SJSA1 (cell line): ENCODE measurements at places on chromosomes 2 and 18. TPM values are rescaled to one million over a fixed set of nuclear protein-coding genes. Genes with fewer than 3 reads are reported as not detected.

GRCh38 chr18:31343454-31343853 is 25.5 kb downstream of the DSG1 start:
- DNase-seq: no peak
- no peaks in the 10 kb centered on the region for H3K4me1 ChIP-seq
- no peak overlapping the region for H3K4me3 ChIP-seq
- H3K27ac ChIP-seq: no peak overlapping the region

Gene SERPINB13
- total RNA-seq: not detected in 2 replicates

DNA sequence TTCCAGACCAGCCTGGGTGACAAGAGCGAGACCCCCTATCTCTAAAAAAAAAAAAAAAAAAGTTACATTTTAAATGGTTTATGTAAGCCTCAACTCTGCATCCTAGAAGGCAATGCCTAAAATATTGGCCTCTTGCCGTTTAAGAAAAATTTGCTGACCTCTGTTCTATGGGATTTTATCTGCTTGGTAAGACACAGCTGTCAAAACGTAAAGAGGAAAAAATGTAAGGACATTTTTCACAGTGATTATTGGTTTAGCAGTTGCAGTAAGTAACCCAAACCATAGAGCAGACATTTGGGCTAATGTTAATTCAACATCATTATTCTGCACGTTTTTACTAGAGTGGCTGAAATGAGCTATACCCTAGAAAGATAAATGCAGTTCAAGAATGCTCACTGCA is 14.4 kb upstream of the E2F6 start:
- no peak overlapping the region for H3K27ac ChIP-seq
- H3K36me3 ChIP-seq: no peaks in the 10 kb centered on the region
- peaks cover 53% of the 10 kb centered on the region for H3K27me3 ChIP-seq

Gene HOXD8
- 13.0 and 16.8 TPM in 2 replicates for total RNA-seq

- no peak for DNase-seq
- no peaks in the 10 kb centered on the region for H3K27me3 ChIP-seq
- H3K4me3 ChIP-seq: no peak overlapping the region
- no peak overlapping the region for H3K27ac ChIP-seq
Observed at GRCh38 chr2:857081-857480, 93.6 kb upstream of the SNTG2 start.

DNA sequence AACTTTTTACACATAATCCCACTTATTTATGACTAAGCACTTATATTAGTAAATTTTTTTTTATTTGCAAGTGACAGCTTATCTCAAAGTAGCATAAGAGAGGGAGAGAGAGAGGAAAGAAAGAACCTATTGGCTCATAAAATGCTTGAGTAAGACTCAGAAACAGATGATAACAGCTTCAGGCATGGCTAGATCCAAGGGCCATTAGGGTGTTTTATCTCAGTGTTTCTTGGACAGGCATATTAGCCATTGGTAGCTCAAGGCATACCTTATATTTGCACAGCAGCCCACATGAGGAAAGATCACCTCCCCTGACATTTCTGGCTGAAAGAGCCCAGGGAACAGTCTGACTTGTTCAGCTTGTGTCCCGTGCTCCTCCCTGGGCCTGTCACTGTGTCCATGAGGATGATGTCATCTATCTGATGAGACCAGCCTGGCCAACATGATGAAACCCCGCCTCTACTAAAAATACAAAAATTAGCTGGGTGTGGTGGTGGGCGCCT is 64.4 kb downstream of the IL1R2 start:
- H3K27me3 ChIP-seq: no peaks in the 10 kb centered on the region
- no peak overlapping the region for H3K4me3 ChIP-seq
- no peak for DNase-seq
- H3K36me3 ChIP-seq: no peaks in the 10 kb centered on the region
- H3K27ac ChIP-seq: no peak overlapping the region
